CD4-positive, alpha-beta memory T cell (primary cell): ENCODE measurements at places on chromosomes 3 and 15. TPM values are rescaled to one million over a fixed set of nuclear protein-coding genes. Genes with fewer than 3 reads are reported as not detected.

AGBL1 gene
- not detected for total RNA-seq

- H3K27ac ChIP-seq = no peak overlapping the region
- no peak overlapping the region for H3K4me3 ChIP-seq
- no peaks in the 10 kb centered on the region for H3K36me3 ChIP-seq
- peaks cover 41% of the 10 kb centered on the region for H3K4me1 ChIP-seq
- H3K27me3 ChIP-seq = no peaks in the 10 kb centered on the region
- DNase-seq = no peak
Measured at GRCh38 chr3:130895690-130896488, 2.0 kb downstream of the ATP2C1 start.

DNA sequence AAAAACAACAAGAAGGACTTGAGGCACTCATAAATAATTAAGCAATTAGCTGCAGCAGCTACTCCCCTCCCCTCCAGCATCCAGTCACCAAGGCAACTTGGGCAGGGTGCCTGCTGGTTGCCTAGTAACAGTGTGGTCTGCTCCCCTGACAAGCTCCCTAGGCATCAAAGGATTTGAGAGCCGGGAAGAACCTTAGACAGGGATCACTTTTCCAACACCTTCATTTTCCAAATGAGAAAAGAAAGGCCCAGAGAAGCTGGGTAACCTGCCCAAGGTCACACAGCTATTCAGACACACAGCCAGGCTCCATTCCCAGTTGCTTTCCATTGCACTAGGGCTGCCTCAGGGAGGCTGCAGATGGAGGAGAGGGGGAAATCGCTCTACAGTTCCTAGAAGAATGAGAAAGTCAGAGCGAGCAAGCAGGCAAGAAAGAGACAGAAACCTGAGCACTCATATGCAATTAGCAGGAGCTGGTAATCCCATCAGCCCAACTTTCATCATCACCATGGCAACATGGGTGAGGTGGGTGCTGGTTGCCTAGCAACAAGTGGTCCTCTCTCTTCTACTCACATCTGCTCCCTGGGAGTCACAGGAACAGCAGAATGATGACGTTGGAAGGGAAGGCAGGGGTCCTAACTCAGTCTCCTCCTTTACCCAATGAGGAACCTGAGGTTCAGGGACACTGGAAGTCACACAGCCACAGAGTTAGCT is 3.6 kb upstream of the EIF4E3 start:
- H3K27me3 ChIP-seq = no peaks in the 10 kb centered on the region
- peaks cover 51% of the 10 kb centered on the region for H3K4me1 ChIP-seq
- no peak for DNase-seq
- H3K36me3 ChIP-seq = no peaks in the 10 kb centered on the region
- H3K27ac ChIP-seq = peak overlapping the region; percentile 30

GRCh38 chr3:3170998-3171397 is 8.5 kb downstream of the CRBN start:
- no peaks in the 10 kb centered on the region for H3K27me3 ChIP-seq
- peak; percentile 50 for DNase-seq
- peak overlapping the region; percentile 72 for H3K27ac ChIP-seq
- H3K4me3 ChIP-seq = no peak overlapping the region
- H3K36me3 ChIP-seq = peaks cover 50% of the 10 kb centered on the region

DNA sequence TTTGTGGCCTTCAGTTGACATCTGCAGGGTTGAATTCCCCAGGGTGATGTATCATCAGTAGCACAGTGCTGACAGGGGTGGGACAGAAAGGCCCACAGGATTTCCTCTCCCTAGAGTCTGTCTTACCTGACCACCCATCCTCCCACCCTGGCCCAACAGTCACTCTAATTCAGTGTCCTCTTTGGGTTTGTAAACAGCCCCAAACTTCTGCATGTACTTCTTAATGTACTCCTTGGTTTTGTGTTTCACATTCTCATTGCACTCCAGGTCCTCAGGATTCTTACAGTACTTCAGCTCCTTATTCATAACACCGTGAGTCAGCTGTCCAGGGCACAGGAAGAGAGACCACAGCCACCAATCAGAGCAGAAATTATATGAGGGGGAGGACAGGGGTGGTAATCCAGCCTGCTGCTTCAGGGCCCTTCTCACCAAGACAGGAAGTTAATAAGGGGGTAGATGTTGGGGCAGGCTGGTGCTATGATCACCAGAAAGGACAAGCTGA is 37.5 kb downstream of the NBEAL2 start:
- peaks cover 21% of the 10 kb centered on the region for H3K4me1 ChIP-seq
- H3K27ac ChIP-seq = peak overlapping the region; percentile 26
- H3K27me3 ChIP-seq = no peaks in the 10 kb centered on the region
